ENCODE measurements at places on chromosomes 7 and 10. TPM values are rescaled to one million over a fixed set of nuclear protein-coding genes. Genes with fewer than 3 reads are reported as not detected.

GBF1 gene
- 25.6 TPM for polyA plus RNA-seq

GRCh38 chr7:4430227-4430626 lies 251.9 kb upstream of the FOXK1 start:
- DNase-seq: no peak

GRCh38 chr7:159048656-159049055 lies 96.0 kb downstream of the VIPR2 start:
- DNase-seq: no peak

DNA sequence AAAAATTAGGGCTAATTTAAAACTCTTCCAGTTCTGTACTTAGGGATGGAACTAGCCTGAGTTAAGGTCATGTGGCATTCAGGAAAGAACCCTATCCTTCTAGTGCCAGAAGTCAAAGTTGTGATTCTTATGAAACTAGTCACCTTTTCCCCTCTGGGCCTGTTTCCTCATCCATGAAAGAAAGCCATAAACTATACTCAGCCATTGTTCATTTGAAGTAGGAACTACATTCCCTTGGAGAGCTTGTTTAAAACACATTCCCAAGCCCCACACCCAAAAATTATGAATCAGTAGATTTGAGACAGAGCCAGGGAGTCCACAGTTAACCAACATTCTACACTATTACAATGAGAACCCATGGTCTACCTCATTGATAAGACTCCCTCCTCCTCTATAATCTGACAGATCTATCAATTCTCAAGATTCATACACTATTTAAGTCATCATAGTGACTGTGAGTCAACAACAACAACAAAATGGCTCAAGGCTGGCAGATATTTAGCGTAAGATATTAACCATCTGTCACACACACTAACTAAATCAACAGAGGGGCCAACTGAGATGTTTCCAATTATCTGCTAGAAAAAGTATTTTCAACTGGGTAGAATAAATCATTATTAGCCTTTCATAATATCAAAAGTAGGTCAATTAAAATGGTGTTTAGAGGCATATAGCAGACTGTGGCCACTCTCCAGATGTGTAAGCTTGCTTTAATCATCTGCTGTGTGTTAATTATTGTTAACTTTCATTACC lies 102.3 kb downstream of the SLC25A13 start:
- DNase-seq: no peak

- DNase-seq: no peak
Measured at GRCh38 chr10:44234483-44234875, 150.4 kb downstream of the CXCL12 start.
